NAMALWA (cell line): ENCODE measurements at places on chromosomes 4 and X.

DNA sequence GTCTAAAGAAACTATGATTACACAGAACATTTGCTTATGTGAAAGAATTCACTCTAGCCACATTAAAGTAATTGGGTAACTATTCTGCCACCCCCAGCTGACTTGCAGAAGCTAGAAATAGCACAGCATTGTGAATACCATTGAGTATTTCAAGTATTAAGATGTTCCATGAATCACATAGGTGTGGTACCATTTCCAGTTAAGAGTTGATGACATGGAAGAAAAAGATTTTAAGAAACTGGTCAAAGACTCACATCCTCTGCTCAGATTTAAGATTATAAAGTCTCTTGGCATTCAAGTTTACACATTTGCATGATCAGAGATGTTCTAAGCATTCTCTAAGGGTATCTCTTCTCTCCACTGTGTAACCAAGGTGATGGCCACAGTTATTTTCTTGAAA lies 287.5 kb downstream of the CAMK2D start:
- no peak for DNase-seq

DNA sequence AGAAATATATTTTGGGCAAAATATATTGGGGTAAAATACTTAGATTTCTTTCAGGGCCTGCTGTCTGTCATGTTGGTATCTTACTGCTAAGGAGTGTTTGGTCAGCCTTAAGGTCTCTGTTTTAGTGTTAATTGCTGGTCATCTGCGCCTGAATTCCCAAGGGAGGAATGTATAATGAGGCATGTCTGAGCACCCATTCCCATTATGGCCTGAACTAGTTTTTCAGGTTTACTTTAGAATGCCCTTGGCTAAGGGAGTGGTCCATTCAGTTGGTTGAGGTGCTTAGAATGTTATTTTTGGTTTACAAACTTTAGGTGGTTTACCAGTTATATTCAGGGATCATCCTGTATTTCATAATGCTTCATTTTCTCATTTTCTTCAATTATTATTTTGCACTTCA lies 125.9 kb downstream of the CFAP299 start:
- DNase-seq: no peak

- DNase-seq: peak; percentile 64
These were observed 38.7 kb upstream of the SLC16A2 start for GRCh38 chrX:74382613-74383012.

- DNase-seq: peak; percentile 38
These were observed 45.1 kb downstream of the SPATA4 start for GRCh38 chr4:176150356-176150682.

GRCh38 chrX:136608295-136608933 lies 39.5 kb upstream of the CD40LG start:
- DNase-seq: peak; percentile 9

- no peak for DNase-seq
These were observed 14.2 kb downstream of the DHX15 start for GRCh38 chr4:24570172-24570571.

GRCh38 chr4:107366016-107366735 lies 330.1 kb upstream of the DKK2 start:
- DNase-seq: no peak

DNA sequence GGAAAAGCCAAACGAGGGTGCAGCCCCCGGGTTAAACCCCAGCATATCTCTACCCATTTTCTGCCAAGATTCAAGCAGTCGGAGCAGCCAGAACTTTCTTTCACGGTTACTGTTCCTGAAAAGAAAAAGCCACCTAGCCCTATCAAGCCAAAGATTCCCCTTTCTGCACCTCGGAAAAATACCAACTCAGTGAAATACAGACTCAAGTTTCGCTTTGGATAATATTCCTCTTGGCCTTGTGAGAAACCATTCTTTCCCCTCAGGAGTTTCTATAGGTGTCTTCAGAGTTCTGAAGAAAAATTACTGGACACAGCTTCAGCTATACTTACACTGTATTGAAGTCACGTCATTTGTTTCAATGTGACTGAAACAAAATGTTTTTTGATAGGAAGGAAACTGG lies 20.0 kb downstream of the FGF5 start:
- no peak for DNase-seq

DNA sequence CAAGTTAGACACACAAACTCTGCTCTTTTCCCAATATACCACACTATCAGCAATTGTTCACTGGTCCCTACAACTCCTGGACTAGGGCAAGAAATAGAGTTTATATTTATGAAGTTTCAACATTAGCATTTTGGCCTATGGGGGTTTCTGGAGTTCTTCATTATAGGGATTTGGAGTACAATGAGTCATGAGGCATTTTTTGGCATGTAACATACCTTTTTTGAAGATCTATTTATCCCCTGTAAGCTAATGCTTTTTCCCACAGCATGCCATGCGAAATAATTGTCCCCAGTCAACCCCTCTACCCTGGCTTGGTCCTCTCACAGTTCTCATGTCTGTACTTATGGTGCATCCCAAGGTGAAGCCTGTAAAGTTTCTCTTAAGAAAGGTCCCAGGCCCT lies 36.7 kb upstream of the EDA2R start:
- DNase-seq: no peak

DNA sequence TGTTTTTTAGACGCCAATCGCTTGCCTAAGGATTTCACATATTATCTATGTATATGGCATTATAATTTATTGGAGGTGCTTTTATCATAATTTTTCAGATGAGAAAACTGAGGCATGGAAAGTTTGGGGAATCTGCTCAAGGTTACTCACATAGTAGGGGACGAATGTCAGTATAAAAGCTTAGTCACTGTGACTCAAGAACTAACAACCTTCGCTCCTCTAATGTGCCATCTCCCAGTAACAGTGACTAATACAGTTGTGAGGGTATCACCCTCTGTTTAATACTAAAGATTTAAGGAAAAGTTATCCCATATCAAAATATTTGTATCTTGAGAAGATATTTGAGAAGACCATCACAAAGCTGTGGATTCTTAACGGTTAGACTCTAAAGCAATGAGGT lies 353.1 kb upstream of the SPOCK3 start:
- DNase-seq: no peak
